Ovary (tissue), 10 donors: ENCODE measurements at places on chromosomes 3 and 15. TPM values are rescaled to one million over a fixed set of nuclear protein-coding genes. Genes with fewer than 3 reads are reported as not detected.

PTH1R gene
- total RNA-seq, result 23.9 TPM

DNA sequence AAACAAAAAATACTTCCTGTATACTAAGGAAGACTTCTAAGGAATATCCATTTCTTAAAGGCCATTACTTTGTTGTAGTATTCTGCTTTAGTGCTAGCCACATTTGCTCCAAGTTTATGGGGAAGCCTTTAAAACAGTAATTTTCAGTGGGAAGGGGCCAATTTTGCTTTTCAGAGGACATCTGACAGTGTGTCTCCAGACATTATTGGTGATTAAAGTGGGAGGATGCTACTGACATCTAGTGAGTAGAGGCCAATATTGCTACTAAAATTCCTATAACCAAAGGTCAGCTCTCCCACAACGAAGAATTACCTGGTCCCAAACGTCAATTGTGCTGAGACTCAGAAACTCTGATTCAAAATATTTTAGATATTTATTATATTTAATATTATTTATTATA, 24.8 kb downstream of the SLC28A2 start:
- H3K36me3 ChIP-seq, result no peaks in the 10 kb centered on the region
- no peak overlapping the region for H3K27ac ChIP-seq
- no peak overlapping the region for H3K4me3 ChIP-seq

- peaks cover 4% of the 10 kb centered on the region for H3K4me1 ChIP-seq
- no peak for DNase-seq
- no peaks in the 10 kb centered on the region for H3K27me3 ChIP-seq
- H3K36me3 ChIP-seq, result no peaks in the 10 kb centered on the region
These were observed 10.3 kb downstream of the MASP1 start for GRCh38 chr3:187281191-187281714.

DNA sequence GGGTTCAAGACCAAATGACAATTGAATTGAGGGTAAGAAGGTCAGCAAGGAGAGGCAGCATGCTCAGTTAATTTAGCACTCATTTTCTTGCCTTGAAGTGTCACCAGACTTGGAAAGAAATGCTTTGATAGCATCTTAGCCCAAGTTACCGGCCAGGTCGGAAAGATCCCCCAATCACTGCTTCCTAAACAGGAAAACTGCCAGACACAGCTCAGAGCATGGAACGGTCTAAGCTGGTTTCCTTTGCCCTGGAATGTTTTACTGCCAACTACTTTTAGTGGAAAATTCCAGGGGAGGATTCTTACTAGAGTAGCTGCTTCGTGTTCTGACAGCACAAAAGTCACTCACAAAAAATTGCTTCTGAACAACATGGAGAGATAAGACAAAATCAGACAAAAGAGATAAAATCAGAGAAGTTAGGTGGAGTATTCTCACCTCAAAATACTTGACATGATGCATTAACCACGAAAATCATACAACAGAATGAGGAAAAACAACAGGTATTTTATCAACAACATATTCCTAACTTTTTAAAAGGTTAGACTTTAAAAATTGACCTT, 65.5 kb downstream of the CCR4 start:
- H3K36me3 ChIP-seq, result no peaks in the 10 kb centered on the region
- H3K27ac ChIP-seq, result no peak overlapping the region
- no peak for DNase-seq
